ENCODE measurements at places on chromosomes 7 and 10. TPM values are rescaled to one million over a fixed set of nuclear protein-coding genes. Genes with fewer than 3 reads are reported as not detected.

- no peak for DNase-seq
- H3K27ac ChIP-seq: no peak overlapping the region
- H3K36me3 ChIP-seq: no peaks in the 10 kb centered on the region
- no peak overlapping the region for H3K4me3 ChIP-seq
Measured at GRCh38 chr10:75058161-75058560, 53.3 kb upstream of the SAMD8 start.

GRCh38 chr7:94612661-94613060 lies 43.3 kb downstream of the SGCE start:
- no peaks in the 10 kb centered on the region for H3K36me3 ChIP-seq
- no peaks in the 10 kb centered on the region for H3K27me3 ChIP-seq
- no peak for DNase-seq
- no peak overlapping the region for H3K27ac ChIP-seq
- no peaks in the 10 kb centered on the region for H3K4me1 ChIP-seq
- H3K4me3 ChIP-seq: no peak overlapping the region

Gene FAM170B
- total RNA-seq: 0.26 TPM

Gene GTF2IRD2
- total RNA-seq: 14.2 TPM
